ENCODE measurements at places on chromosomes 12 and 14. TPM values are rescaled to one million over a fixed set of nuclear protein-coding genes. Genes with fewer than 3 reads are reported as not detected.

DNA sequence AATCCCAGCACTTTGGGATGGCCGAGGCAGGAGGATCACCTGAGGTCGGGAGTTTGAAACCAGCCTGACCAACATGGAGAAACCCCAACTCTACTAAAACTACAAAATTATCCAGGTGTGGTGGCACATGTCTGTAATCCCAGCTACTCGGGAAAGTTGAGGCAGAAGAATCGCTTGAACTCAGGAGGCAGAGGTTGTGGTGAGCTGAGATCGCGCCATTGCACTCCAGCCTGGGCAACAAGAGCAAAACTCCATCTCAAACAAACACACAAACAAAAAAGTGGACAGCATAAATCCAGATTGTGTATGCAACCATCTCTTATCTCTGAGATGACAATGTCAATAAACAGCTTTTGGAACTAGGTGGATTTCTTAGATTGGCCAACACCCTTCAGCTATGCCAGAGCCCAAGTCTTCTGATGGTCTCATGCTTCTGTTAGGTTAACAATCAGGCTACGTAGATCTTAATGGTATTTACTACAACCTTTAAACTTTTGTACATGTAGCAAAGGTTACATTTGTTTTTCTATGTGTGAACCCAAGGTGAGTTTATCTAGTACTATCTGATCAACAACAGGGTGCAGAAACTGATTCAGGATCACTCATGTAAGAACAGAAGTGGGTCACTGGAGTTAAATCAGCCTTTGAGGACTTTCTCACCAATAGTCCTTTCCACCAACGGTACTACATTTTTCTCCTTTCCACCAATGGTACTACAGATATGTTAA is 73.7 kb downstream of the DUSP16 start:
- DNase-seq, result no peak

DNA sequence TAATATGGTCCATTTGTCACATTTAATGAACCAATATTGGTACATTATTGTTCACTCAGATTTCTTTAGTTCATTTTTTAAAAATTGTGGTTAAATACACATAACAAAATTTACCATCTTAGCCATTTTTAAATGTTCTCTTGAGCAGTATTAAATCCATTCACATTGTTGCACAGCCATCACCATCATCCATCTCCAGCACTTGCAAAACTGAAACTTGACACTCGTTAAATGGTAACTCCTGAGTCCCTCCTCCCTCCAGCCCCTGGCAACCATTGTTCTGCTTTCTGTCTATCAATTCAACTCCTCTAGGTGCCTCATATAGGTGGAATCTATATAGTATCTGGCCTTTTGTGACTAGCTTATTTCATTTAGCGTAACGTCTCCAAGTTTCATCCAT is 86.4 kb downstream of the ACACB start:
- no peak for DNase-seq

DNA sequence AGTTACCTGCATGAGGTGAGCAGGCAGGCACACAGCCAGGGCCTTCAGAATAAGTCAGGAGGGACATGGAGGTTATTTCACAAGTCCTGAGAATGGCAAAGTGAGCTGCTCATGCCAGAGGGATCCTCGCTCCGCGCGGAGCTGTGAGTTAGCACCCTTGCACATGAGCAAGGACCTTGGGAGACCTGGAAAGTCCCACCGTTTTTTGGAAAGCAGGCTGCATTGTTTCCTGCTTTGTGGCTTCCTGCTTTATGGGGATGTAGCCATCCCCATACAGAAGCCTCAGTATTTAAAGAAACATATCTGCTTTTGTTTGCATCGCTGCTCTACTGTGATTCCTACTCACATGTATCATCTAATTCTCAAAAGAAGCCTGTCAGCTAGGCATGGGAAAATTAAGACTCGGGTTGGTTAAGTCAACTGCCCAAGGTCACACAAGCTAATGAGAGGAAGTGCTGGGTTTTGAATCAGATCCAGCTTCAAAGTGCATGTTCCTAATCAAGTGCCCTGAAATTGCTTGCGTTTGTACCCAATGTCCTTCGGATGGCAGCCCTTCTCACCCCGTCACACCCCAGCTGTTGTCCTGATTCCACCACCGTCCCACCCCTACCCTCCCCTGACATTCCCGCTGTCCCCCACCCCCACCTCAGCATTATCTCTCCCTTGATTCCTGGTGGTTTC is 106.2 kb downstream of the CRACR2A start:
- DNase-seq, result no peak

GRCh38 chr14:93957751-93958566 is 18.4 kb downstream of the ASB2 start:
- no peak for DNase-seq

DNA sequence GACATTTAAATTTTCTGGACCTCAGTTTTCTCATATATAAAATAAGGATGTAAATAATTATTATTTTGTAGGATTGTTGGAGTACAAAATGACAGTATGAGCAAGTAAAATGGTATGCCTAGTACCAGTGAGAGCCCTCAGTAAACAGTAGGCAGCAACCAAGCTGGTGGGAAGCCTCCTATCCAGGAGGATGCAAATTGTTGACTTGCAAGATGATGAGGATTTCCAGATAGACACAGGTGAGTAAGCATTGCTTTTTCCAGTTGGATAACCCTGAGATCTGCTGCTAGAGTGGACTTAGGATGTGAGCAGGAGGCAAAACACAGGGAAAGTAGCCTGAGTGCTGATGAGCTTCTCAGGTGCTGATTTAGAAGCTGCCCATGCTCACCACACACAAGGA is 28.2 kb upstream of the AMIGO2 start:
- DNase-seq, result no peak

GRCh38 chr12:117441751-117442150 is 80.3 kb upstream of the NOS1 start:
- DNase-seq, result no peak

GRCh38 chr12:113464452-113464775 is 7.3 kb downstream of the LHX5 start:
- DNase-seq, result no peak

- no peak for DNase-seq
These were observed 414.1 kb downstream of the MDGA2 start for GRCh38 chr14:47261350-47261749.

DNA sequence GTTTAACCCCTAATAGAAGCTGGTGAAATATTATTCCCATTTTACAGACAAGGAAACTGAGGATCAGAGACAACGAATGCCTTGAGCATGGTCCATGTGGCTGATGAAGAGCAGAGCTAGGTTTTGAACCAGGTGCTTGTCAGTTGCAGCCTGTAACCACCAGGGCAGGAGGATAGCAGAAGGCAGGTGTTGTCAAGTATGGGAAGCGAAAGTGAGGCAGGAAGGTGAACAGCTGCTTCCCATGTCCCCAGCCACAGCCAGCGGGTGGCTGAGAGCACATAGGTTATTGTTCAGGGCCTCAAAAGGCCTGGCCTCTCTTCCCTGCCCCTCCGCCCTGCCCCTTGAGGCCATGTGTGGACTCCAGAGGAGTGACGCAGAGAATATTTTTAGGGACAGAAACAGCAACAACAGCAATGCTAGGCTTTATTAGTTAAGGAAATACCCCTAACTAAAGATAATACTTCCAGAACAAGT is 39.6 kb downstream of the IQSEC3 start:
- no peak for DNase-seq

- no peak for DNase-seq
These were observed 70.8 kb downstream of the FBXL14 start for GRCh38 chr12:1523558-1524050.

DNA sequence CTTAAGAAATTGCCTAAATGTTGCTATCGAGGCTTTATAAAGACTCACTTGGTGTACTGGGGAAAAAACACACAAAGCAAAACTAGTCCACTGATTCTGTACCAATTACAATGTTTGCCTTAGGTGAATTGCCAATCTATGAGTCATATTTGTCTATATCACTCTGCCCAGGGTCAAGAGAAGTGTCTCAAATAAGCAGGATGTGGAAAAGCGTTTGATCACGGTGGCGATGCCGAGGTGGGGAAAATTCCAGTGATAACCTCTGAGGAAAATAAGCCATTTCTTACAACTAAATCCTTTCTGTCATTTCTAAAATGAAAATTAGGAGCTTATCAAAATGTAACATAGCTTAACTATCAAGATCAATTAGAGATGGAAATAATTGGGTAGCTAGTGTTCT is 148.6 kb upstream of the DIO3 start:
- no peak for DNase-seq

GRCh38 chr12:9387450-9387849 is 179.3 kb upstream of the PZP start:
- DNase-seq, result no peak

DNA sequence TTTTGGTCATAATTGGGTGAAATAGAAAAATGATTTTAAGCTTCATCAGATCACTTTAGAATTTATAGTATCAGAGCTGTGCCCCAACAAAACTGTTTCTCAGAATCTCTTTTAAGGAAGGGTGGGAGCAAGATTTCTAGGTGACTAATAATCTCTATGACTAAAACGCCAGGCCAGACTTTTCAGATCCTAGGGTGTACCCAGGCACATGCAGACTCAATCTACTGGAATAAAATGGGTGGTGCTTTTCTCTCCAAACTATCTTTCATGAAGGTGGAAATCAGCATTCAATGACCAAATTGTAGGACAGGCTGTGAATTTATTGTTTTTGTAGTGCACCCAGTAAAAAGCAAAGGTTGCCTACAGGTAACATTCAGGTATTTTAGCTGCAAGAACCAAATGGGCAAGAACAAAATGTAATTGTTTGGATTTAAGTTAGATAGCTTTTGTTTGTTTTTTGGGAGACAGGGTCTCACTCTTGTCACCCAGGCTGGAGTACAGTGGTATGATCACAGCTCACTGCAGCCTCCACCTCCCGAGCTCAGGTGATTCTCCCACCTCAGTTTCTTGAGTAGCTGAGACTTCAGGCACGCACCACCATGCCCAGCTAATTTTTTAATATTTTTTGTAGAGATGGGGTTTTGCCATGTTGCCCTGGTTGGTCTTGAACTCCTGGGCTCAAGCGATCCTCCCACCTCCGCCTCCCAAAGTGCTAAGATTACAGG is 49.5 kb downstream of the PPP2R5C start:
- no peak for DNase-seq

DNA sequence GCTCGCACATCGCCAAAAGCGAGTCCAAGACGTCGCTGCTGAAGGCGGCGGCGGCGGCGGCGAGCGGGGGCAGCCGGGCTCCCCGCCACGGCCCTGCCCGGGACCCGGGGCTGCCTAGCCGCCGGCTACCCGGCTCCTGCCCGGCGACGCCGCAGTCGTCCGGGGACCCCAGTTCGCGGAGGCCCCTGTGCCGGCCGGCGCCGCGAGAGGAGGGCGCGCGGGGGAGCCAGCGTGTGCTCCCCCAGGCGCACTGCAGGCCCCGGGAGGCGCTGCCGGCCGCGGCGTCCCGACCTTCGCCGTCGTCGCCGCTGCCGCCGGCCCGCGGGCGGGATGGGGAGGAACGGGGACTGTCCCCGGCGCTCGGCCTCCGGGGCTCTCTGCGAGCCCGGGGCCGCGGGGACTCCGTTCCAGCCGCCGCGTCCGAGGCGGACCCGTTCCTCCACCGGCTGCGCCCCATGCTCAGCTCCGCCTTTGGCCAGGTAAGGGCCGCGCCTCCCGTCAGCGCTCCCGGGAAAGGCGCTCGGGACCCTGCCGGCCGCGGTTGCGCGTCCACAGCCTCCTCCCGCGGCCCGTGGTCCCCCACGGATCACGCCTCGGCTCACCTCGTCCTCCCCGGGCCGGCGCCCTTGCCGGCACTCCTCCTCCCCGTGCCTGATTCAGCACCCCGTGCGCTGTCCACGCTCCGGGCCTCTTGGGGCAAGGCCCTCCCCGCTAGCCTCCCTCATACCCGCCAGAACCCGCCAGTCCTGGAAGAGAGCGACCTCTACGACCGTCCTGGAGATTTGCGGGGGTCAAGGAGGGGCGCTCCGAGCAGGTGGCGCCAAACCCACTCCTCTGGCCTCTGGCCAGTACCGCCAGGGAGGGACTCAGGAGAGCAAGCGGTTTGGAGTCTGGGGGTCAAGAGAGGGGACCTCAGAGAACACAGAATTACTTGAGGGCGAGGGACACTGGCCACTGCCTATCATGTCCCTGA is 721 bp downstream of the CABP1 start:
- no peak for DNase-seq

- DNase-seq, result no peak
These were observed 160.9 kb downstream of the EPS8 start for GRCh38 chr12:15627995-15628945.

- no peak for DNase-seq
These were observed 17.4 kb downstream of the PYGL start for GRCh38 chr14:50926851-50927386.

DNA sequence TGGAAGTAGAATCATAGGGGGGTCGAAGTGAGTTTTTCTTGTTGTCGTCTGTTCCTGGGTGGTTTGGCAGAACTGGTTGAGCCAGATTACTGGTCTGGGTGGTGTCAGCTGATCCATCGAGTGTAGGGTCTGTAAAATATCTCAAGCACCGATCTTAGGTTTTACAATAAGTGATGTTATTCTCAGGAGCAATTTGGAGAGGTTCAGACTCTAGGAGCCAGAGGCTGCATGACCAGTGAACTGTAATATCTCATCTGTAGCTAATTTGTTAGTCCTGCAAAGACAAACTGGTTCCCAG is 9.7 kb upstream of the SERPINA1 start:
- no peak for DNase-seq

GRCh38 chr12:66775871-66776270 is 97.0 kb upstream of the GRIP1 start:
- no peak for DNase-seq

GRCh38 chr12:103379670-103380069 is 116.1 kb downstream of the C12orf42 start:
- DNase-seq, result no peak

Gene SOAT2
- total RNA-seq, result not detected

Gene GPHB5
- total RNA-seq, result not detected

Gene CMA1
- not detected for total RNA-seq

Gene TOMM20L
- not detected for total RNA-seq

Gene PDE3A
- total RNA-seq, result 1.3 TPM

Gene RIPK3
- 13.7 TPM for total RNA-seq

Gene POTEG
- total RNA-seq, result not detected

Gene ANO4
- 0.30 TPM for total RNA-seq

Gene SLC16A7
- total RNA-seq, result 34.7 TPM

Gene KSR2
- total RNA-seq, result not detected

Gene MTERF2
- 16.4 TPM for total RNA-seq

Gene LRTM2
- total RNA-seq, result not detected

Gene TPH2
- not detected for total RNA-seq

Gene CLBA1
- total RNA-seq, result 6.3 TPM

Gene TSPAN8
- total RNA-seq, result 33.6 TPM

Measured in suprapubic skin (tissue), 4 donors.